ENCODE measurements at places on chromosomes 1 and 21. TPM values are rescaled to one million over a fixed set of nuclear protein-coding genes. Genes with fewer than 3 reads are reported as not detected.

The LCE1C gene
- not detected for total RNA-seq

The CCNL2 gene
- total RNA-seq: 169 TPM

The BTBD19 gene
- total RNA-seq: 5.6 TPM

The MATN1 gene
- not detected for total RNA-seq

The REN gene
- not detected for total RNA-seq

The HFM1 gene
- 30.7 TPM for total RNA-seq

The SELE gene
- not detected for total RNA-seq
